ENCODE measurements at places on chromosomes 11 and 22.

DNA sequence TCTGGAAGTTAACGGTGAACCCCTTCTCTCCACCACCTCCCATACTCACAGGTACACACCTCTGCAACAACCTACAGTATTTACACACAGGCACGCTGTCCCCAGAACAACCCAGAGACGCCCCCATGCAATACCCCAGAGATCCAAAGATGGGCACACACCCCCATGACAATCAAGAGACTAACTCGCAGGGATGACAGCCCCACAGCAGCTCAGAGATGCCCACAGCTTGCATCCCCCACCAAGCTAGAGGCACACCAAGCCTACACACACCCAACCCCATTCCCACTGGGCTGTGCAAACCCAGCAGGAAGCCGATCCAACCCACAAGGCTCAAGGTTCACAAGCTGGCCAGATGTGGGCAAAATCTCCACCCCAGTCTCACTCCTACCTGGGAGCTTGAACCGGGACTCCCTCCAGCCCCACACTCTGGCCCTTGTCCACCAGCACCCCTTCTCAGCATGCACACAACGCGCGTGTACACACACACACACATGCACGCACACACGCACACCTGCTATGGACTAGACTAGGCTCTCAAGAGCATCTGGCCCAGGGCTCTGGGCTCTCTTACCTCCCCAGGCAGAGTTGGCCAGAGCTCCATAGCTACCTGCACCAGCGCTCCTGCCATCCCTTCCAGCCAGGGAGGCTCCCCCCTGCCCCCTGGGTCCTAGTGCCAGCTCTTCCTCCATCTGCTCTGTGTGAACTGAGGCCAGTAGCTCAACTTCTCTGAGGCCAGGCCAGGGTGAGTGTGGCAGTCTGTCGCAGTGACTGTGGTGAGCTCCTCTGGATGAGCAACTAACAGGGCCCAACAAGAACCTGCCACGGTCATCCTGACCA lies 11.5 kb downstream of the STARD10 start:
- DNase-seq = no peak

GRCh38 chr22:26239581-26239980 lies 70.3 kb downstream of the SEZ6L start:
- no peak for DNase-seq

DNA sequence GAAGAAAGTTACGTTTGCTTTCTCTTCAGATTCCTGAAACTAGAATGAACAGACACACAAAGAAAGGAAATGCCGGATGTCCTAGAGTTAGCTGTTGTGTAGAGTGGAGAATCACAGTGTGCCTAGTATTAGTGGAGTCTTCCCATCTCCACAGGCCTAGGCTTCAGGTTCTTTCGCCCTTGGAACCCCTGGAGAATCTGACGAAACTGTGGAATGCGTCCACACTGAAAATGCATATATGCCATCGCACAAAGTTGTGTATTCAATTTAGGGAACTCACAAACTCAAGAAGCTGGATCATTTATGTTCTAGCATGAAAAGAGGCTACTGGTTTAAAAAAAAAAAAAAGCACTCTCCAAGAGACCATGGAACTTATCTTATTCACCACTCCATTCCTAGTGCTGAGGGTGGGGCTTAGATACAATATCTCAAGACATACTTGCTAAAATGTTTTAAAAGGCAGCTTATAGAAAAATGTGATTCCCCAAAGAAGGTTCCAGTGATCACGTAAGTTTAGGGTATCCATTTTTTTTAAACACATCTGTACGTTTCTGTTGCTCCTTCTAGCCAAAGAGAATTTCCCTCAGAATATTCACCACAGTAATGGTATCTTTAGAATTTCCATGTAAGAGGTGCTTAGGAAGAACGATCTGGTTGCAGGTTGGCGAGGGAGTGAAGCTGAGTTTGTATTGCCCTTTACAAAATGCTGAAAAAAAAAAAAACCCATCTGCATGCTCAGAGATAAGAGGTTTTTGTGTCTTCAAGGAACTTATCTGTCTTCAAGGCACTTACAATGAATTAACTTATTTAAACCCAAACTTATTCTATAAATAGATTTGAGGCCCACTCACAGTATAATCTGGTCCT lies 20.0 kb downstream of the MAML2 start:
- no peak for DNase-seq

DNA sequence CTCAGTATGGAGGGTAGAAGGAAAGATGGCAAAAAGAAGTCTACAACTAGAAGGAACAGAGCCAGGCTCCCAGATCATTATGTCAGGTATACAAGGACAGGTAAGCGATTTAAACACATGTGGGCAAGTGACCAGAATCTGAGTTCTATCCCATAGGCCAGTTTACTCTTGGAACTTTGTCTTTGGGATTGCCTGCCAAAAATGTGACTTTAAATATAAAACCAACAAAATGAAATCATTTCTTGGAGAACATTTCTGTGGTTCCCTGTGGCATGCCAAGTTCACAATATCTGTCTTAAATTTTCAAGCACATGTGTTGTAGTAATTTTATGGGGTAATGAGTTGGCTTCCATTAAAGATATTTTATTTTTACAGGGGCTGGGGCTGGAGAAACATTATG lies 141.0 kb downstream of the SLC17A6 start:
- DNase-seq = no peak

GRCh38 chr11:7485186-7486097 lies at the start of gene OLFML1:
Gene OLFML1, plus strand, starts transcription at chr11:7485506. Its CDS starts 370 bp downstream, at chr11:7485876.
- DNase-seq = no peak

- DNase-seq = no peak
These were observed 424.1 kb upstream of the TENM4 start for GRCh38 chr11:79864882-79865281.

- no peak for DNase-seq
These were observed 227.4 kb downstream of the CADM1 start for GRCh38 chr11:115276799-115277198.

DNA sequence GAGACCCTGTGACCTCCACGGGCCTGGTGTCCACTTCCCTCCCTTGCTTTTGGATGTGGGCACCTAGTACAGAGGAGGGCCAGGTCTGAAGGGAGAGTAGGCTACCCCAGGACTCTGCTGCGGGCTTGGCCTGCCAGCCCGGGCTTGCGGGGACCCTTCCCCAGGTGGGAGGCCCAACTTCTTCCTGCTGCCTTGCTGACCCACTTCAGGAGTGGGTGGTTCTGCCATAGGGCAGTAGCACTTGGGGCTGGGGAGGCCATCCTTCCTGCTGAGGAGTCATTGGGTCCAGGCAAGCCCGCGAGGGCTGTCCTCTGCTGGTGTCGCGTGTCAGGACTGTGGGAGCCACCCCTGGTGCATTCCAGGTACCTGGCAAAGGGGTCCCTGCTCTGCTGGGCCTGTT lies 1250.0 kb downstream of the BRD1 start:
- DNase-seq = no peak

- DNase-seq = no peak
These were observed 40.9 kb upstream of the CCDC188 start for GRCh38 chr22:20191803-20192202.

DNA sequence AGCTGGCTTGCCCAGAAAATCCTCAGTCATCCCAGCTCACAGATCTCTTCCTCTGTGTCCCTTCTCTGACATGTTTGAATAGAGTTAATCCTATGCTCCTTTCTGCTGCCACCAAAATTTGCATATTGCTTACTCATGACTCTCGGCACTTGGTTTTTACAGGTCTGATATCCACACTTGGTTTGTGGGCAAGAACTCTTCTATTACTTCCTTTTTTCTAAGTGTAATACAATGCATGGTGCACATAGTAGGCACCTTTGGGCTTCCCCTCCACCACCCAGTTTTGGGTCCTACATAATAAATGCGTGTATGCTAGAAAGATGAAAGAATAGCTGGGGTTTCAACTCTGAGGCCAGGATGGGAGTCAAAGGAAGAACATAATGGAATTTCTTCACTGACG lies 69.7 kb upstream of the GRK3 start:
- no peak for DNase-seq

GRCh38 chr11:63613517-63614135 lies 607 bp downstream of the PLAAT3 start:
- peak; percentile 7 for DNase-seq

- DNase-seq = no peak
These were observed 3.8 kb downstream of the OR10S1 start for GRCh38 chr11:123973816-123974215.

- DNase-seq = no peak
These were observed 63.2 kb upstream of the BIRC3 start for GRCh38 chr11:102254047-102254446.

DNA sequence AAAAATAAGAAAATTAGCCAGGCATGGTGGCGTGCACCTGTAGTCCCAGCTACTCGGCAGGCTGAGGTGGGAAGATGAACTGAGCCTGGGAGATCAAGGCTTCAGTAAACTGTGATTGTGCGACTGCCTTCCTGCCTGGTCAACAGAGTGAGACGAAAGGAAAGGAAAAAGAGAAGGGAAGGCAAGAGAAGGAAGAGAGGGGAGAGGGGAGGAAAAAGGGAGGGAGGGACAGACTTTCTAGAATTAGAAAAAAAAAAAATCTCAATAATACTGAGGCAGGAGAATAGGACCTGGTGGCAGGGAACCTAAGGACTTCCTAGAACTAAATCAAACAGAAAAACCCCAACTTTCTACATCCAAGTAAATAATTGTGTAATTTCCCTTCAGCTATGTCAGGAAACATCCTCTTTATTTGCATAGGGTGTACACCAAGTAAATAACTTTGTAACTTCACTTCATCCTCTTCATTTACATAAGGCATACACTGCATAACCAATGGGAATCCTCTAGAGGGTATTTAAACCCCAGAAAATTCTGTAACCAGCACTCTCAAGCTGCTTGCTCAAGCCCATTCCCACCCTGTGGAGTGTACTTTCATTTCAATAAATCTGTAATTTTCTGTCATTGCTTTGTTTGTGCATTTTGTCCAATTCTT lies 8.7 kb downstream of the SBF2 start:
- DNase-seq = no peak

GRCh38 chr22:19455033-19455432 lies 7.5 kb upstream of the C22orf39 start:
- DNase-seq = no peak

GRCh38 chr11:126061707-126062678 lies 673 bp downstream of the CDON start:
- DNase-seq = no peak

GRCh38 chr11:13207665-13208594 lies 69.7 kb upstream of the BMAL1 start:
- no peak for DNase-seq

DNA sequence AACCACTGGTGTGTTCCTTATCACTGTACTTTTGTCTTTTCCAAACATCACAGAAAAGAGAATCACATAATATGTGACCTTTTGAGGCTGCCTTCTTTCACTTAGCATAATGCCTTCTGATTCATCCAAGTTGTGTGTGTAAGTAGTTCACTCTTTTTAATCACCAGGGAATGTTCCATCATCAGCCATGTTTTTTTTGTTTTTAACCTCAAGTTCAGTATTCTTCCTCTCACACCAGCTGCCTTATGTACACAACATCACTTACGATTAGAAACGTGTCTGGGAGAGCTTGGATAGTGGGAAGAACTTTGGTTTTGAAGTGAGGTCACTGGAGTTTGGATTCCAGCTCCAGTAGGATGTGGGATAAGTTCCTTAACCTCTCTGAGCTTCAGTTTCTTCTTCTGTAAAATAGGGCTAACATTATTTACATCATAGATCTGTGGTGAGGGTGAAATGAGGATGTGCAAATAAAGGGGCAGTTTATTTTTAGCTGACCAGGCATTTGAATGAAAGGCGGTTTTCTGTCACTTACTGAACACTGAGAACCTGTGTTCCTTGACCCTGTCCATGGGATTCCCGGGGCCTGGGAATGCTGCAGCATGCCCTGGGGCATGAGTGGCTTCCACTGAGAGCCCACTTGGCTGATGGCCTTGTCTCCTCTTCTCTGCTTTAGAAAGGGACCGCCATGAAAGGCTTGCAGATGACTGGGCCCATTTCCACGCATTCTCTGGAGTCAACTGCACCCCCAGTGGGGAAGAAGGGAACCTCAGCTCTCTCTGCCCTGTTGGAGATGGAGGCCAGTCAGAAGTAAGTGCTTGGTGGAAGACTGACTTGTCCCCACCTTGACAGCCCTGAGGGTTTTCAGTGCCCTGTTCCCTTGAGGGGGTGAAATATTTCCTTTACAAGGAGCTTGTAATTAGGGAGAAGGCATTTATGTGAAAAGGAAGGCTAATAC lies 92.6 kb downstream of the DEPDC5 start:
- DNase-seq = no peak

- DNase-seq = peak; percentile 64
These were observed at the start of gene CDKN1C for GRCh38 chr11:2885678-2886081. Gene CDKN1C, minus strand, starts transcription at chr11:2885775. Its CDS starts 319 bp downstream, at chr11:2885456.

GRCh38 chr11:104329078-104329665 lies 165.2 kb upstream of the PDGFD start:
- no peak for DNase-seq

- DNase-seq = no peak
These were observed 36.8 kb downstream of the KCNC1 start for GRCh38 chr11:17771415-17771814.

DNA sequence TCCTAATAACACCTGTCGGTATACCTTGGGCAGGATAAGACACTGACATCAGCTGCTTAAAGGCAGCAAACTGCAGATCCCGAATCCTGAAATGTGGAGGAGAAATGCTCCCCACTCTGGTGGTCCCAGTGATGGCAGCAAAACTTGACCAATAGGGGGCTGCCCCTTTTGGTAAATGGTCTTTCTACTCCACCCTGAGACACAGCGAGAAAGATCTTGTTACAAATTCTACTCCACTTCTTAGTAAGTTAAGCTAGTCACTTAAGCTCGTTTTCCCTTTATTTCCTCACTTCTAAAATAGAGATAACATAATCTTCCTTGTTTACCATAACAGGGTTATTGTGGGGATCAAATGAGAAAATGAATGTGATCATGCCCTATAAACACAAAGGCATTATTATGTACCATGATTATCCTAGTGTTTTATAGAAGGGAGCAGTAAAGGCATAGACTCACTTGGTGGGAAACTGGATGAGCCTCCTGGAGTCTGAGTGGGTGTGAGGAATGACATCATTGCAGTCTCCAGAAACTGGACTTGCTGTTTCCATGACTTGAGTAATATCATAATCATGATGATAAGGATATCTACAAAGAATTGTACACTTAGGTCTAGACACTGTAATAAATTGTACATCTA lies 50.9 kb downstream of the ENDOD1 start:
- no peak for DNase-seq

GRCh38 chr22:49322861-49323622 lies 504.6 kb downstream of the BRD1 start:
- DNase-seq = no peak

GRCh38 chr11:95976550-95976949 lies 52.6 kb upstream of the MTMR2 start:
- DNase-seq = no peak

DNA sequence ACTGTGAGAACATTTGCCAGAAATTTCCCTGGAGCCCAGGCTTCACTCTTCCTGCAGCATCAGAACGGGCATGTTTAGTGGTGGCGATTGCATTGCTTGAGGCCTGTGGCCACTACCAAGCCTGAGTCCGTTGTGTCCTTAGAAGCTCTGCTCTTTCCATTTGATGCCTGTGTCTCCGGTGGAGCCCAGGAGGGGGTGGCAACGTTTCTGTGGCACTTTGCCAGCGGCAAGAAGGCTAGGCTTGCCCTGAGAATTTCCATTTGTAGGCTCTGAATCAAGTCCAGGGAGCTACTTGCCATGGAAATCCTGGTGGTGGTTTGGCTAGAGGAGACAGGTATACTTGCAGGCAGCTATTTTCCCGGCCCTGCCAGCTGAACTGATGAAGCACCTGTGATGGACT lies 47.1 kb downstream of the ADAMTS8 start:
- no peak for DNase-seq

Data from stimulated activated CD8-positive, alpha-beta memory T cell treated with anti-CD3 and anti-CD28 coated beads, Interleukin-7, amount 100 ng/mL, for 1 hour (primary cell).